ENCODE measurements at places on chromosomes 6 and 20.

DNA sequence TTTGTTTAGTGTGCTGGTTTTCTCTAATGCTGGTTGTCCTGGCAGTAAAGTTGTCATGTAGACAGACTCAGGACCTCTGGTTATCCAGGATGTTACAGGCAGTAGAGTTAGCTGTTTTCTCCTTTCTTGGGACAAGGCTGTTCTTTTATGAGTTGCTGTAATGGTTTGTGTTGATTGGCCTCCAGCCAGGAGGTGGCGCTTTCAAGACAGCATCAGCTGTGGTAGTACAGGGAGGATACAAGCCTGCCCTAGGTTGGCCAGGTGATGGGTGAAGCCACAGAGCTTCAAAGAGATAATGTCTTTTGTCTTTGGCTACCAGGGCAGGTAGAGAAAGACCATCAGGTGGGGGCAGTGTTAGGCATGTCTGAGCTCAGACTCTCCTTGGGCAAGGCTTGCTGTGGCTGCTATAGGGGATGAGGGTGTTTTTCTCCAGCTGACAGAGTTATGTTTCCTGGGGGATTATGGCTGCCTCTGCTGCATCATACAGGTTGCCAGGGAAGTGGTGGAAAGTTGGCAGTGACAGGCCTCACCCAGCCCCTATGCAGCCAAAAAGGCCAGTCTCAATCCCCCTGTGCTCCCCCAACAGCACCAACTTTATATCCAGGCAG is 127.2 kb upstream of the TAB2 start:
- DNase-seq, result peak; percentile 41

- DNase-seq, result no peak
Measured at GRCh38 chr20:12355185-12355584, 437.5 kb downstream of the BTBD3 start.

DNA sequence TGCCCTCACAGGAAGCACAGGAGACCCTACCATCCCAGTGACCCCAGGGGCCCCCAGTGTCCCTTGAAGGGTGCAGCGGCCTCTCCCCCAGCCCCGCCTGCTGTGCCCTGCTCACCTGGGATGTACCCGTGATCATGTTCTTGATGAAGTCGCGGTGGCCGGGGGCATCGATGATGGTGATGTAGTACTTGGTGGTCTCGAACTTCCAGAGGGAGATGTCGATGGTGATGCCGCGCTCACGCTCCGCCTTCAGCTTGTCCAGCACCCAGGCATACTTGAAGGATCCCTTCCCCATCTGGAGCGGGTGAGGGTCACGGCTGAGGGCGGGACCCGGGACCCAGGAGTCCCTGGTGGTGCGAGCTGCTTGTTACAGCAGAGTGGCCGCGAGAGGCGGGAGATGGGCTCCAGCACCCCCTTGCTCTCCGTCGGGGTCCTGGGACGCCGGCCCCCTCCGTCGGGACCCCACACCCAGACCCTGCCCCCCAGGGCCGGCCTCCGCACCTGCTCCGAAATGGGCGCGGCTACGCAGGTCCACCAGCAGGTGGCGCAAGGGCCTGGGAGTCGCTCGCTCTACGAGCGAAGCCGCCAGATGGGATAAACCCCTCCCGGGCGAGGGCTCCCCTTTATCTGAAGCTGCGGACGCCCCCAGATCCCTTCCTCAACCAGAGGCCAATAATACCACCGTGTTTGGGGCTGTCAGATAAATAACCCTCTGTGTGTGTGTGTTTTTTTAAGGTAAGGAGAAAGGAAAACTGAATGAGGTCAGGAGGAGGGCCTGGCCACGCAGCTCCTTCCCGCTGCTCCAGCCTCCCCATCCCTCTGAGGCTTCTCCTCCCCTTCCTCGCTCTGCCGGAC is 2.9 kb downstream of the EEF1A2 start:
- DNase-seq, result peak; percentile 75

DNA sequence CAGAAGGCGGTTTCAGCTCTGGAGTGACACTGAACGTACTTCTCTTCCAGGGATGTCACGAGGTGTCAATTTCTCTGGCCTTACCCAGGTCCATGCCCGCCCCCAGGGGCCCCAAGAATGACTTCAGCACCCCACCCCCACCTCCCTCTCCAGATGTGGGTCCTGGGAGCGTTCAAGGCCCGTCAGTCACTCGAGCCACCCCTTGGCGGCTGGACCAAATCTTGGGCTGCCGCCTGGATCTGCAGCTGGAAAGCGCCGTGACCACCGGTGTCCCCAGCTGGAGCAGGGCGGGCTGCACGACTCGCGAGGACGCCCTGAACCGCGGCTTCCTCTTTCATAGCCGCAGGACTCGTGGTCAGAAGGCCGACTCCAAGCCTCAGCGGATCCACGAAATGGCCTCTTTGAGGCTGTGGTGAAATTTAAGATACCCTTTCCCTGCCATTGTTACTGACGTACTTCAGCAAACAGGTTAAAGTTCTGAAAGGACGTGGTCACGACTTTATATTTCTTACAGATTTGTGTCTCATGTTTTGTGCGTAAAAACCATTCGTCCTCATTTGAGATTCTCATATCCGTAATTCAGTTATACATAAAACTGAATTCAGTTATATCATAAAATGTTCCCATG is 29.3 kb downstream of the TRIM38 start:
- peak; percentile 21 for DNase-seq

GRCh38 chr6:35919085-35919826 is 1.6 kb downstream of the SRPK1 start:
- no peak for DNase-seq

DNA sequence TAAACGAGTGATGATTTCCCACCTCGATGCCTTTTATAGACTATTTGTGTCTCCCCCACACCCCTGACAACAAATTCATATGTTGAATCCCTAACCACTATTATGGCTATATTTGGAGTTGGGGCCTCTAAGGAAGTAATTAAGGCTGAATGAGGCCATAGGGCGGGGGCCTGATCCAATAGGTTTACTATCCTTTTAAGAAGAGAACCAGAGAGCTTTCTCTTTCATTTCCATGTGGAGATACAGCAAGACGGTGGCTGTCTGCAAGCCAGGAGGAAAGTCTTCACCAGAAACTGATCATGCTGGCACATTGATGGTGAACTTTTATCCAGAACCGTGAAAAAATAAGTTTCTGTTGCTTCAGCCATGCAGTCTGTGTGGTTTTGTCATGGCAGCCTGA is 38.9 kb upstream of the CLIC5 start:
- no peak for DNase-seq

DNA sequence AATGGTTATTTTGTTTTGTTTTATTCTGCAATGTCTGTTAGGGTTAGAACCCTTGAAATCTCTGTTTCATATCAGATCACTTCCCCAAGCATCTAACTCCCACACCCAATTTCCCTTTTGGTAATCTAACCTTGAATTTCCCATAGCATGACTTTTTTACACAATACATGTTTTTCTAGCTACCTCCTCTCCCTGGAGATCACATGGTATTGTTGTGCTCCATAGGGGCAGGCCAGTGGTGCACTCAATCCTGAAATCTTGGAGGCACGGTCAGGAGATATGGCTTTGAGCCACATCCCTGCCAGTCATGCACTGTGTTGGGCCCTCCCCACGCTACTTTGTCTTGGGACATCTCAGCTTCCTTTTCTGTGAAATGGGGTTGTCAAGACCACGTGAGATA is 36.7 kb upstream of the NNAT start:
- no peak for DNase-seq

DNA sequence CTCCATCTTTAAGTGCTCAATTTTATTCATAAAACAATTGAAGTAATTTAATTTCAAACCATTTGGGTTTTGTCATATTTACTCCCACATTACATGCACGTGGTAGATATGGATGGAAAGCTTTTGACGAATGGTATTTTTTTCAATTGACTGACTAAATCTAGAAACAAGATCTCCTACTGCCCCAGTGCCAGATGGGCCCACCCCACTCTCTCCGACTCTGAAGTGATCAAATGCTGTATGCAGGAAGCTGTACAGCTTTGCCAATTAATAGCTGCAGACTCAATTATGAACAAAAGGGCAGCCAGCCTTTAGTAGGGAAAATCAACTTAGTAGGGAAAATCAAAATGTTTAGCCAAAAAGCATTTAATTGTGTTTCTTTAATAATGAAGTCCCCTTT is 46.2 kb downstream of the PACRG start:
- no peak for DNase-seq

DNA sequence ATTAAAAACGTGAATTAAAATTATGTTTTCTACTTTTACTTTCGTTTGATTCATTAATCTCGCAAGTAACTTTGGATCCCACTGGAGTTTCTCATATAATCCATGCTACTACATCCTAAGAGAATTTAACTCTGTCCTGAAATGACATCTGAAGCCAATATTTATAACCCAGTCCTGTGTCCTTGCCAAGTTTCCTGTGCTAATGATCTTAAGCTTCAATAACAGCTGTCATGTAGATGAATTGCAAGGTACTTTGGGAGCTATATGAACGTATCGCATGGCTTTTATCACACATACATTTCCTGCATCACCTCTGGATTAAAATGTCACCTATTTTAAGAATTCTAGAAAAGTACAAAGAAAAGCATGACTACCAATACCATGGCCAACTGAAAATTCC is 833.8 kb upstream of the CITED2 start:
- no peak for DNase-seq

DNA sequence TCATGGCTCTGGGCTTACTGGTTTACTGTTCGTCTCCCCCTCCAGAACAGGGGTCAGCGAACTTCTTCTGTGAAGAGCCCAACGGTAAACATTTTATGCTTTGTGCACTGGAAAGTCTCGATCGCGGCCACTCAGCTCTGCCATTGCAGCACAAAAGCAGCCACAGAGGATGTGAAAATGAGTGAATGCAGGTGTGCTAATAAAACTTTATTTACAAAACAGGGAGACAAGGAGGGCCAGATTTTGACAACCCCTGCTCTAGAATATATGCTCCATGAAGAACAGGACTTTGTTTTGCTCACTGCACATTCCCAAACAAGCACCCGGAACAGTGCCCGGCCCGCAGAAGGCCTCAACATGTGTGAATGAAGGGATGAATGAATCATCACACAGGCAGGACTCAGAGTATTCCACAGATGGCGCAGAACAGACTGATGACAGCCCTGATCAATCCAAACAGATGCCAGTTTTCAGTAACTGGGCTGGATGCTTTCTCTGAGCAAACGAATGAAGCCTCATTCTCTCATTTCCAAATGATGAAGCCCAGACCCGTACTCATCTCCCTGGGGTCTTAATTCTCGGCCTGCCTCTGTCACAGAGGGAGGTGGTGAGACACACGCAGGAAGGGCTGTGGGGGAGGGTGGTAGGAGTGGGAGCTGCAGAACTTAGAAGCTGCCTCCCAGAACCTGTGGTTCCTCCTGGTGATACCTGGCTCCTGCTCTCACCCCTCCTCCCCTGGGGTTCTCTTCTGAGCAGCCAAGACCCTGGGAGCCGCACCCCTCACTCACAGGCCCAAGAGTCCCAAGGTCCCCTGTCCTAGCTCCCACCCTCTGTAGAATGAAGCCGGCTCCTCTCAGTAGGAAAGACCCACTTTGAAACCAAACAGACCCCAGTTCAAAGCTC is 196.4 kb downstream of the PREX1 start:
- no peak for DNase-seq

- DNase-seq, result no peak
Measured at GRCh38 chr20:32509639-32510066, 75.5 kb downstream of the NOL4L start.

- no peak for DNase-seq
Measured at GRCh38 chr6:13113981-13114593, 214.2 kb downstream of the TBC1D7 start.

DNA sequence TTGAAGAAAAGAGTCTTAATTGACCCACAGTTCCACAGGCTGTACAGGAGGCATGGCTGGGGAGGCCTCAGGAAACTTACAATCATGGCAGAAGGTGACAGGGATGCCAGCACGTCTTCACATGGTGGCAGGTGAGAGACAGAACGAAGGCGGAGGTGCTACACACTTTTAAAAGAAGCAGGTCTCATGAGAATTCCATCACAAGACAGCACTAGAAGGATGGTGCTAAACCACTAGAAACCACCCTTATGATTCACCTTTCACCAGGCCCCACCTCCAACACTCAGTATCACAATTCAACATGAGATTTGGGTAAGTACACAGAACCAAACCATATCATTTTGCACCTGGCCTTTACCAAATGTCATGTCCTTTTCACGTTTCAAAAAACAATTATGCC is 20.9 kb downstream of the TAGAP start:
- DNase-seq, result no peak

- DNase-seq, result no peak
Measured at GRCh38 chr6:133806382-133807140, 82.4 kb upstream of the TCF21 start.

GRCh38 chr20:64149809-64150560 is 14.3 kb upstream of the MYT1 start:
- DNase-seq, result no peak

- no peak for DNase-seq
Measured at GRCh38 chr20:4036351-4036750, 21.0 kb upstream of the RNF24 start.

DNA sequence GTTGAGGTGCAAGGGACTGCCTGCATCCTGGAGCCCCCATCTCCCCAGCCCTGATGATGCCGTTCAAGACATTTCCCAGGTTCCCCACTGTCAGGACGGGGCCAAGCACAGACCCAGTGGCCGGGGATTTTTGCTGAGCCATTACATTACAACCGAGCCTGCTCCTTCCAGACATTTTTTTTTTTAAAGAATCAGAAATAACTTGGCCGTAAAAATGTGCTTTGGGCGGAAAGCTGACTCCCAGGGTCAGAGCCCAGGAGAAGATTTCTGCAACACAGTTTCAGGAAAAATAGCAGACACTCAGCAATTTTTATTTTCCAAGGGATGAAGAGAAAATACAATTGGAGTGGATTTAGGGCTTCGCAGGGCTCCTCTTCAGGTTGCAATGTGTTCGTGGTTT is 87.9 kb downstream of the LRFN2 start:
- no peak for DNase-seq

GRCh38 chr6:121437851-121438651 is 2.6 kb downstream of the GJA1 start:
- no peak for DNase-seq

GRCh38 chr6:126540161-126540560 is 200.2 kb downstream of the CENPW start:
- no peak for DNase-seq

GRCh38 chr6:113205553-113205952 is 651.6 kb upstream of the MARCKS start:
- no peak for DNase-seq

- DNase-seq, result no peak
Measured at GRCh38 chr6:150800674-150801314, 64.7 kb upstream of the MTHFD1L start.

GRCh38 chr6:137799950-137800568 is 67.0 kb upstream of the TNFAIP3 start:
- DNase-seq, result no peak

- DNase-seq, result no peak
Measured at GRCh38 chr6:118367314-118367713, 180.8 kb upstream of the PLN start.

Measured in stimulated activated CD4-positive, alpha-beta T cell treated with anti-CD3 and anti-CD28 coated beads, Interleukin-1b, Interleukin-23, amount 100 ng/mL, for 4 hours (primary cell).